ENCODE measurements at places on chromosomes 1 and 21. TPM values are rescaled to one million over a fixed set of nuclear protein-coding genes. Genes with fewer than 3 reads are reported as not detected.

The SLC16A1 gene
- 93.0 TPM for total RNA-seq

The SPRR2B gene
- not detected for total RNA-seq

The BMP8B gene
- total RNA-seq = 0.20 TPM

The SPRR1A gene
- not detected for total RNA-seq

The HSPA6 gene
- total RNA-seq = 0.34 TPM

The GJC2 gene
- total RNA-seq = 1.2 TPM

The ARHGAP29 gene
- not detected for total RNA-seq

The ITLN2 gene
- total RNA-seq = not detected

The PDPN gene
- total RNA-seq = not detected

The LRRC71 gene
- total RNA-seq = not detected

The PLEKHA6 gene
- 0.74 TPM for total RNA-seq

- no peak for DNase-seq
Observed at GRCh38 chr1:47754221-47754620, 243.0 kb downstream of the TRABD2B start.

- no peak for DNase-seq
Observed at GRCh38 chr1:186672131-186672530, 8.1 kb downstream of the PTGS2 start.

GRCh38 chr21:39334611-39335010 lies 14.3 kb downstream of the HMGN1 start:
- DNase-seq = no peak

DNA sequence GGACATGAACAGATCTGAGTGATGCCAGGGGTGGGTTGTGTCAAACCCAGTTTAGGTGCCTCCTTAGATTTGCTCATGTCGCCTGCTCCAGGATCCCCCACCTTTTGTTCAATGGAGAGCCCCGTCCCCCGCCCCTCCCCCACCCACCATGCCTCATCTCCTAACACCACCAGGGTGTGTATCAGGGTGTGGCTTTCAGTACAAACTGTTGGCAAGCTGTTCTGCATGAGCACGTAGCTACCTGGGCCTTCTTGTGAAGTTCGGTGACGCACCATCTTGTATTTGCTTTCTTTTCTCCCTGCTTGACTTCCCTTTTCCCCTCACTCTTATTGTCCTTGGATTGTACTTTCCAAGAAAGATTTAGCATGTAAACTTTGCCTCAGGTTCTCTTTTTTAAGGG lies 94.8 kb downstream of the EBNA1BP2 start:
- DNase-seq = no peak

DNA sequence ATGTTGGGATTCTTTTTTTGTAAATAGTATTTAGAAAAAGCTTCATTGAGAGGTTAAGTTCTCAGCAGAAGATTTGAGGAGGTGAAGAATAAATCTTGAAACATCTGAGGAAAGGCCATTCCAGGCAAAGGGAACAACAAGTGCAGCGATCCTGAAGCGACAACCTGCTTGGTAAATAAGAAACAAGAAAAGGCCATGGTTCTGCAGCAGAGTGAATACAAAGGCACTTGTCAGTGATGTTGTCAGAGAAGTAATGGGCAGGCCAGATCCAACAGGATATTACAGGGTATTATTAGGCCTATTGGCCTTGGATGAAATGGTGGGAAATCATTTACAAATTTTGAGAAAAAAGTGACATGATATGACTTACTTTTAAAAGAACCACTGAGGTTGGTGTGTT lies 960.0 kb downstream of the PLA2G4A start:
- DNase-seq = no peak

DNA sequence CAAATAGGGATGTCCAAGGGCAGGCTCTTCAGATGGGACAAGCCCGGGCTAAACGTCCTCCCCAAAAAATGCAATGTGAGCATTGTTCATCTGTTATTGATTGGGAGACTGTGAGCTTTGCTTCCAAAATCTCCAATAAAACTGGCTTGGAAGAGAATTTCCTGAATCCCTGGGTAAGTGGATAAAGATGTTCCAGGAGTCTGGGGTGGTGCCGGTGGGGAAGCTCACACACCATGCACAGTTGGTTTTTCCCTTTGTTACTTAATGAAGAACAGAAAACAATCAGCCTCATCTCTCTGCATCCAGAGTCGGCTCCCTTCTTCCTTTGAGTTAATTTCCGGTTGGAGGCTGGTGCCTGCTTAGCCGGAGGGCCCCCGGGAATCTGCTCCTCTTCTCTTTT lies 72.1 kb upstream of the ZBTB40 start:
- no peak for DNase-seq

GRCh38 chr1:30919025-30919881 lies 10.7 kb upstream of the SDC3 start:
- DNase-seq = no peak

GRCh38 chr1:197042676-197043341 lies 24.3 kb downstream of the F13B start:
- DNase-seq = no peak

DNA sequence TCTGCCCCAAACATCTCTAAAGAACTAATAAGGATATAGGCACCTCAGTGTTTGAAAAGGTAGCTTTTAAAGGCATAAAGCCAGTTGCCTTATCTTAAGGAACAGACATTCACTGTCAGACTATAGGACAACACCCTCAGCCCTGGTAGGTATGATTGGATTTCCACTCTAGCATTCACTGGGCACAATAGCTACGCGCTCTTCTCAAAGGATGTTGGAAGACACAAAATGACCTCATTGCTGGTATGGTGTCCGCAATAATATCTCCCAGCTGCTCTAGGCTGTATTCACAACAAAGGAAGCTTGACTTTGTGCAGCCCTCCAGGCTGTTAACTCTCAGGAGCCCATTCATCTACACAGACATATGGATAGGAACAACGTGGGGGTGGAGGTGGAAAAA lies 119.4 kb upstream of the CXADR start:
- no peak for DNase-seq

GRCh38 chr1:92554216-92554615 lies 67.5 kb upstream of the GFI1 start:
- no peak for DNase-seq

- no peak for DNase-seq
Observed at GRCh38 chr1:59497616-59498015, 200.7 kb downstream of the FGGY start.

GRCh38 chr1:162197615-162198421 lies 128.3 kb downstream of the NOS1AP start:
- no peak for DNase-seq

DNA sequence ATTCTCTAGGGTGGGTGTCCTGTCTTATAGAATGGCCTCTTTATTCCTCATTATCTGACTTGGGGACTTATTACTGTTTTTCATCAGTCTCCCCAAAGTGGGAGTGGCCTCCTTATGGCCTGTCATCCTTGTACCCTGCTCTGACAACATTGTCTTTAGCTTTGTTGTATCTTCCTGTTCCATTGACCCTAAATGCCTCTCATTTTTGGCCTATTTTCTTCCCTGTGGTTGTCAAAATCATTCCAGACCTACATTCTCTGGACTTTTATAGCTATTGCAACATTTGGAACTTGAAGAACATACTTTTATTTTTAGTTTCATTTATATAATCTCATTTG lies 9.7 kb downstream of the SFT2D2 start:
- DNase-seq = no peak

- DNase-seq = no peak
Observed at GRCh38 chr1:11703357-11704193, 12.1 kb downstream of the DRAXIN start.

DNA sequence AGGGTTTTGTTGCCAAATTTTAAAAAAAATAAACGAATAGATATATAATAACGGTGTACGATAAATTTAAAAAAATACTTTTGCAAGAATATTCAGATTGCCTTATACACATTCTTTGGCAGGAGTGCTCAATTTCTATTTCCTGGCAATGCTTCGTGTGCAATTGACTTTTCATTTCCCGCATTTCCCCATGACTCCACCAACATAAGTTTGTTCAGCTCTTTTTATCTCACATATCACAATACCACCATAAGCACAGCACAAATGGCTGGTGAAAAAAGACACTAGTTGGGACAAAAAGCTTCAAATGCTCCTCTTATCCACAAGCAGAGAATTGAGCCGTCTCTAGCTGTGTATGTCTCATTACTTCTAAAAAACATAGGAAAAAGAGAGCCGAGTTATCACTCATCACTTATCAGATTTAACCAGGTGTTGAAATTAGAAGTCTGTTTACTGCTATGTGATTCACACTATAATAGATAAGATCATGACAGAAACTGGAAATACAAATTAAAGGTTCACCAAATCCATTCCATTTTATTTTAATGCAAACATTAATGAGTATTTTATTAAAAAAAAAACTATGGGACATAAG lies 28.9 kb upstream of the RGS1 start:
- no peak for DNase-seq

DNA sequence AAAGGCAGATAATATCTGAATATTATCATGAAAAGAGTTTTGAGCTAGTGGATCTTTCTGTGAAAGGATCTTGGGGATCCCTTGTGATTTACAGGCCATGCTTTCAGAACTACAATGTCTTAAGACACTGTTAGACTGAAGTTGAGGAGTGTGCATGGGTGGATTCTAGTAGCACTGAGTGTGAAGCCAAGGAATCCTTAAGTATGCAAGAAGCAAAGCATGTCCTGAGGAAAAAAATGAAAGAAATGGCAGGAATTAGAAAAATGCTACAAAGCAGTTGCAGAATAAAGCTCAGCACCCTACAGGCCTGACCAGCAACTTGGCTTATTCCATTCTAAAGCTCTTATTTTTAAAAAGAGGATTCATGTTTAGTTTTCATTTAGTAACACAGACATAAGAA lies 11.9 kb downstream of the STX6 start:
- DNase-seq = no peak

GRCh38 chr1:59815892-59816291 lies 1.1 kb downstream of the HOOK1 start:
- DNase-seq = no peak

DNA sequence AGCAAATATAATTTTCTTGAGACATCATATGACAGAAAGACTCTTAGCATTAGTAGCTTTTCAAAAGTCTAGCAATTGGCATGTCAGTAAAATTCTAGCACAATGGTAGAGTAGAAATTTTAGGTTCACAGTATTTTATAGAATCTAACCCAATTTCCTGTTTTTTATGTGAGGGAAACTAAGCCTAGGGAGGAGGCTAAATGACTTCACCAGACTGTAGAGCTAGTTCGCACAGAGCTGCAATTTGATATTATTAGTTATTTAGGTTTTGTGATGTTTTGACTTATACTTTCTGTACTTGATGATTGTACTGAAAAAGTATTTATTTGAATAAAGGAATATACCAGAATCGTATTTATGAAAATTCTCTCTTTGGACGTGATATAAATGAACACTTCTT lies 68.5 kb downstream of the CACHD1 start:
- no peak for DNase-seq

- DNase-seq = no peak
Observed at GRCh38 chr1:228123505-228123904, 14.4 kb upstream of the MRPL55 start.

- DNase-seq = no peak
Observed at GRCh38 chr1:162905174-162906158, 44.5 kb upstream of the CCDC190 start.

GRCh38 chr1:51241119-51241518 lies 5.0 kb downstream of the RNF11 start:
- DNase-seq = no peak

- no peak for DNase-seq
Observed at GRCh38 chr1:36752431-36752830, 269.7 kb upstream of the CSF3R start.

- no peak for DNase-seq
Observed at GRCh38 chr1:239164451-239165180, 221.8 kb upstream of the CHRM3 start.

DNA sequence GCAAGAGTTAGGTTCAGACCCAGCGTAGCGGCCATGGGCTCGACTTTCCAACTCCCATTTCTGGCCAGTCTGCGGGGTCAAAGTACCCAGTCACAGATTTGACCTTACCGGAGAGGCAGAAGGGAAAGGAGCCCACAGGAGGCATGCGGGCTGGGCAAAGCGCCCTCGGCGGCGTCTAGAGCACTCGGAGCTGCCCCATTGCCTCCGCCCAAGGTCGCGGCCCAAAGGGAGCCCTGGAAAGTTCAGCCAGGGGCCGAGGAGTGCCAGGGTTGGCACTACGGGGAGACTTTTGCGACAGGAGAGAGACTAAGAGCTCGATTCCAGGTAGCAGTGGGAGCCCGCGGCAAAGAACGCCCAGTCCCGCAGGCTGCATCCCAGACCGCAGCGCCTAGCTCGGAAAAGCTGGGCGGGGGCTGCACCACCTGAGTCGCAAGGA lies 896 bp downstream of the KANK4 start:
- DNase-seq = no peak

DNA sequence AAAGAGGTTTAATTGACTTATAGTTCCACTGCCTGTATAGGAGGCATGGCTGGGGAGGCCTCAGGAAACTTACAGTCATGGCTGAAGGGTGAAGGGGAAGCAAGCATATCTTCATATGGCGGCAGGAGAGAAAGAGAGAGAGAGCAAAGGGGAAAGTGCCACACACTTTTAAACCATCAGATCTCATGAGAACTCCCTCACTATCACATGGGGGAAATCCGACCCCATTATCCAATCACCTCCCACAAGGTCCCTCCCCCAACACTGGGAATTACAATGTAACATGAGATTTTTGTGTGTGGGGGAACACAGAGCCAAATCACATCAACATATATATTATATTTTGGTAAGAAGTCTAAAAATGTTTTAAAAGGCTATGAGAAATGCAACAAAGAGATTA lies 27.2 kb downstream of the FABP3 start:
- DNase-seq = no peak

DNA sequence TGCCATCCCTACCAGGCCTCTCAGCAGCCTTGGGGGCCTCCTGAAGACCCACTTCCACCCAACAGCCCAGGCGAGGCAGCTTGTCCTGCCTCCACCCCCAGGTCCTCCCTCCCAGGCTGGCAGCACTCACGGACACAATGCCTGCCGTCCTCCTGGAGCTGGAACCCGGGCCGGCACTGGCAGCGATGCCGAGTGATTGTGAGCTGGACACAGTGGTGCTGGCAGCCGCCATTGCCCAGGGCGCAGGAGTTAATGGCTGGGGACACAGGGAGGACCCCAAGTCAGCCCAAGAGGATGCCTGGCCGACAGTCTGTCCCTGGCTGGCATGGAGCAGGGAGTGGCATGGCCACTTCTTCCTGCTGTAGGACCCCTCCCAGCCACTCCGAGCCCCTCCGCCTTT lies 60.8 kb downstream of the ARHGEF16 start:
- DNase-seq = no peak
